ENCODE measurements at places on chromosomes 1 and 21.

DNA sequence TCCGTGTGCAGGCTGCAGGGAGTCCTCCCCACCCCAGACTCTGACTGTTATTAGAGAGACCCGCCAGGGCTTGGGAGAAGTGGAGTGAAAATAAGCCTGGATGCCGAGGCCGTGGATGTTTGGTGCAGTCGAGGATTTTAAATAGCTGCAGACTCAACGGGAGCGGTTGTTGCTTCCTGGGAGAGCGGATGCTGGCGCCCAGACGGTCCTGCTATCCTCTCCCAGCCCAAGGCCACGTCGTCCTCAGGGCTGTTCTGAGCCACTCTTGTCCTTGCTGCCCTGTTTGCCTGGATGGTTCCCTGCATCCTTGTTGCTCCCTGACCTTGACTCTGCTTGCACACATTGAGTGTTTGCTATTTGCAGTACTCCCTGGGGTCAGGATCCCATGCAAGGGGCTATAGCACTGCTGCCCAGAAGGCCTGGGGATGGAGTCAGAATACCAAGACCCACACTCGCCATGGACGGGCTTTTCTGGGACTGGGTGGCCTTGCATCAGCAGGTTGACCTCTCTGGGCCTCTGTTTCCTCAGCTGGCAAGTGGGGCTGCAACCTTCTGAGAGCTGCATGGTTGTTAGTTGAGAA, 205.3 kb upstream of the C1orf174 start:
- no peak for DNase-seq

DNA sequence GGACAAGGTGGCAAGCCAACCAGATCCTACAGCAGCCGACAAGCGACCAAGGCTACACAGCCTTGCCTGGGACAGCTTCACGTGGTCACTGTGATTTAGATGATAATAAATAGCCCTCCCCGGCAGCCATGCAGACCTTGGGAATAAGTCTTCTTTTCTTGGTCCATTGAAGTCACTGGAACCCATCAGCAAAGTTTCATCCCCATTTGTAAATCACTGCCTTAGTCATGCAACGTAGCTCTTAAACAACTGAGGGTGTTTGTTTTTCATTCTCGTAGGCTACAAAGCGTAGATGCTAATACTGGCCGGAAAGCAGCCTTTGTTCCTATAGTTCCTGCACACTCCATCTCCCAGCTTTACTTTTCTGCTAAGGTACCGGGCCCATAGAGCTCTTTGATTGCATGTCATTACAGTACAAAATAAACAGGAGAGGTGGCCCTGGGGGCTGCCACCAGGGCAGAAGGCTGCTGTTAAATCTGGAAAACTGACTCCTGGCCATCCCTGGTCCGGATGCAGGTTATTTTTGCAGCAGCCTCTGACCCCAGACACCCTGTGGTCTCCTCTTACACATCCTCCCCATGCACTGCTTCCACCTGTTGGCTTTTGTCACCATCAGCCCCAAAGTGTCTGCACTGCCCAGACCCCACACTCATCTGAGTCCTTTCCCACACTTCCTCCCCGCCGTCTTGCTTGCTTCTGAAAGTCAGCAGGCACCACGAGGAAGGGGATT, 105.5 kb downstream of the TOMM20 start:
- no peak for DNase-seq

DNA sequence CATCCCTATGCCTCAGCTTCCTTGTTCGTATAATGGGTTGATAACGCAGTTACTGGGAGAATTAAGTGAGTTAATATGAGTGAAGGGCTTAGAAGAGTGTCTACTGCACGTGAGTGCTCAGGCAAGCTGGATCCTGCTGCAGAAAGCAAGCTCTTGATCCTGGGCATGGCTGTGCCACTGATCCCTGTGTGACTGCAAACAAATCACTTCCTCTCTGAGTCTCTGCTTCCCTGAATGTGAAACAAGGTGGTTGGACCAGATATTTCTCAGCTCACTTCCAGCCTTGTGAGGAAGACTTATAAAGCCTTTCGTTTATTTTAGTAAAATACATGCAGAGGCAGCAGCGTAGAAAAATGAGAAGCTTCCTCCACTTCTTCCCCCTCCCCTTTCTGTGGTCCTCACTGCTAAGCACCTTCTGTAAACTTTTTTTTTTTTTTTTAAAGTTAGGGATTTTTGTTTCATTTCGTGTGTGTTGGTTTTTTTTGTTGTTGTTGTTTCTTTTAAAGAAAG, 13.8 kb downstream of the PSEN2 start:
- no peak for DNase-seq

DNA sequence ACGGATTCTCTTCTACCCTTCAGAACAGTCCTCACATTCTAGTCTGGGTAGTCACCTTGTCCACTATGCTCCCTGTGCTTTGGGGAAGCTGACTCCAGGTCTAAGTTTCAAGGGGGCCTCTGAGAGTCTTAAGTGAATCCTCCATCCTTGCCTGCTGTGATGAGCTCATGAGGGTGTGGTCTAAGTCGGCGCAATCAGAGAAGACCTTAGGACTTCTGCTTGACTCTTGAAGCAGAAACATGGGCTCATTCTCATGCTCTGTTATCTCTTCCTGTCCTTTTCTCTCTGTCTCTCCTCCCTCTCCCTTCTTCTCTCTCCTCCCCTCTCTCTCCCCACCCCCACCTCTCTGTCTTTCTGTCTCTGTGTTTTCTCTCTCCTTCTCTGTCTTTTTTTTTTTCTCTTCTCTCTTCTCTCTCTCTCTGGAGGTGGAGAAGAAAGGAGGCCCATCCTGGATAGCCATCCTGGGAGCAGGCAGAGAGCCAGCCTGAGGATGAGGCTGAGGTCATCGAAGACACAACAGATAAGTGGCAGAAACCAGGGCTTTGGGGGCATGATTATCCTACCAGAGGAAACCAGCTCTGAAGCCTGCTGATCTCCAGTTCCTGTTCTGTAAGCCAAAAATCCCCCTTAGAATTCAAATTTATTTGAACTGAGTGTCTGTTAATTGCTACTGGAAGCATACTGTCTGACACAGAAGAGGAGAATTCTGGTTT, 245.6 kb downstream of the SIPA1L2 start:
- no peak for DNase-seq

GRCh38 chr1:26020330-26020768, 1.2 kb upstream of the EXTL1 start:
- DNase-seq, result no peak

DNA sequence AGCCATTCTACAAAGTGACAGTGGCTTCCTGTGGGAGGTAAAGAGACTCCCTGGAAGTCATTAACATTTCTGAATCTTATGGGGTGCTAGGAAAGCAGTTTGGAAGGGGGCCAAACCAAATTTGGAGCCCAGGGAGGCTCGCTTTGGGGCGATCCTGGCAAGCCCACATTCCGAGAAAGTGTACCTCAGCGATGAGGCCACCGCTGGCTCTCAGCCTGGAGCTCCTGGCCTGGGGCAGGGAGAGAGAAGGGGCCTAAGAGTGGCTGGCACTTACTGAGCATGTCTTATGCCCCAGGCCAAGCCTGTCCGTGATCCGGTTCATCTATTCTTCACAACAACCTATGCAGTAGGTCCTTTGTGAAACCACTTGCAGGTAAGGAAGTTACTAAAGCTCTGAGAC, 98.8 kb downstream of the CCDC185 start:
- no peak for DNase-seq

DNA sequence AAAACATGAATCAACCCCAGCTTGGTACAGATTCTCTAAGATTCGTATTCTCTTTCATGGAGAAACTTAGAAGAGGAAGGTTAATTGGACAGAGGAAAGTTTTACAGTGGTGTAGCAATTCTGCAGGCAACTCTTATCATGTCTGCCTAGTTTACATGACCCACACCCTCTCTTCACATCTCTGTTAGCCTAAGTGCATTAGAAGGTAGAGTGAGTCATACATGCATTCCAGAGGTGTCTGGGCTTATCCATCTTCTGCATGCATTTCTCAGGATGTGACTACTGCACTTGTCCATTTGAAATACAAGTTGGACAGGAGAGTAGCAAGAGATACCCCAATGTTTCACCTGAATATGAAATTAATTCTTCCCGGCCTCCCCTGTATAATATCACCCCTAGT, 578.4 kb upstream of the NCAM2 start:
- DNase-seq, result peak; percentile 37

GRCh38 chr1:22611530-22611947, 24.9 kb upstream of the C1QA start:
- DNase-seq, result peak; percentile 49

- DNase-seq, result no peak
Measured at GRCh38 chr1:27755865-27756264, 17.2 kb upstream of the STX12 start.

DNA sequence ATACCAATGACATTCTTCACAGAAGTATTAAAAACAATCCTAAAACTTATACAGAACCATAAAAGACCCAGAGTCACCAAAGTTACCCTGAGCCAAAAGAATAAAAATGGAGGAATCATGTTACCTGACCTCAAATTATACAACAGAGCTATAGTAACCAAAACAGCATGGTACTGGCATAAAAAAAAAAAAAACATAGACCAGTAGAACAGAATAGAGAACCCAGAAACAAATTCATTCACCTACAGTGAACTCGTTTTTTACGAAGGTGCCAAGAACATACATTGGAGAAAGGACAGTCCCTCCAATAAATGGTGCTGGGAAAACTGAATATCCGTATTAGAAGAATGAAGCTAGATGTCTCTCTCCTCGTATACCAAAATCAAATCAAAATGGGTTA, 2.6 kb upstream of the GNG5 start:
- DNase-seq, result no peak

GRCh38 chr21:42586406-42586805, 67.0 kb upstream of the PDE9A start:
- DNase-seq, result no peak

DNA sequence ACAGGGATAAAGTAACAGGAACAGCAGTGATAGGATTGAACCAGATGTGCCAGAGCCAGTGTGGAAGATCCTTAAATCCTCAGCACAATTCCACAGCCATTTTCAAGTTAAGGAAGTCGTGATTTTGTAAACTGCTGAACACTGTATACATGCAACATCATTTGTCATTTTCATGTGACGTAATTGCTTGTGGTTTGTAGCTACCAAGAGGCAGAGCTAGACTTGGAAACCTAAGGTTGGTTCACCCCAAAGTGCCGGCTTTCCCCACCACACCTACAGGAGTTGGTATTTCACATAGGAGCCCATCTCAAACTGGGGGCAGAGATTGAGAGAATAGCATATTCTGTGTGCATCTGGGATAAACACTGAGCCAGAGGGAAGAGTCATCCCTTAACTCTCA, 113.9 kb downstream of the CAPN8 start:
- DNase-seq, result no peak

- DNase-seq, result no peak
Measured at GRCh38 chr1:29180497-29181412, 945 bp downstream of the SRSF4 start.

DNA sequence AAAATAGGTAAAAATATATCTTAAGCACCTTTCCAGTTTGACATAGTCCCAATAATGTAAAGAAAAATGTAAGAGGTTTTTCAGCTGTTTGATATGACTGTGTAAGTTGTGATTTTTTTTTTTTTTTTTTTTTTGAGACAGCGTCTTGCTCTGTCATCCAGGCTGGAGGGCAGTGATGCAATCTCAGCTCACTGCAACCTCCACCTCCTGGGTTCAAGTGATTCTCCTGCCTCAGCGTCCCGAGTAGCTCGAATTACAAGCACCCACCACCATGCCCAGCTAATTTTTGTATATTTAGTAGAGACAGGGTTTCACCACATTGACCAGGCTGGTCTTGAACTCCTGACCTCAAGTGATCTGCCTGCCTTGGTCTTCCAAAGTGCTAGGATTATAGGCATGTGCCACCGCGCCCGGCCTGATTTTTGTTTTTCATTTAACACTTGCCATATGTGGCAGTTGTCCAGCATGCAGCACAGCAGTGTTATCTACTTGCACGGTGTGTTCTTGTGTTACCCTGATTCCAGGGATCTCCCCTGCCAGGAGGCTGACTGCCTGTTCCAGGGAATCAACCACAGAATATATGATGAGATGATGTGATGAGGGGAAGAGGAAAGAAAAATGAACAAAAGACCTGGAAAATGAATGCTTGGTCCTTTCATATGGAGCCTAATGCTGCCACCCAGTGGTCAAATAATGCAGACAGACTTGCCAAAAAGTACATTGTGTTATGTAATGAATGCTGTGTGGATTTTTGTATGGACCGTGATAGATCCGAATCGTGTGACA, 79.0 kb downstream of the RAVER2 start:
- peak; percentile 67 for DNase-seq

GRCh38 chr1:99481391-99481996, 164.4 kb upstream of the PALMD start:
- DNase-seq, result peak; percentile 37

DNA sequence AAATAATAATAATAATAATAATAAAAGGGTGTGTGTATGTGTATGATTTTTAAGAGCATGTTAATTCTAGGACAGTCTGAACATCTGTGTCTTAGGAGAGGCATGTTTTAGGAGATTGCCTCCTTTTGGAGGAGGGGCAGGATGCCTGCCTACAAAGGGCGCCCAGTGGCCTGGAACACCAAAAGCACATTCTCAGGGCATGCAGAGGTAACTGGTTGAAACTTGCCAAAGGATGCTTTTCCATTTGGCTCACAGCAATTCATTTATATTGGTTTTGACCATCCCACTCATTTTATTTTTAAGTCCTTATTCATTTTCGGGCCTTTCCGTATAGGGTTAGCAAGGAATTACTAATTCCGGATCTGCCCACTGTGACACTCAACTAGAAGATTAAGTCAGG, 21.1 kb upstream of the LAMC2 start:
- no peak for DNase-seq

DNA sequence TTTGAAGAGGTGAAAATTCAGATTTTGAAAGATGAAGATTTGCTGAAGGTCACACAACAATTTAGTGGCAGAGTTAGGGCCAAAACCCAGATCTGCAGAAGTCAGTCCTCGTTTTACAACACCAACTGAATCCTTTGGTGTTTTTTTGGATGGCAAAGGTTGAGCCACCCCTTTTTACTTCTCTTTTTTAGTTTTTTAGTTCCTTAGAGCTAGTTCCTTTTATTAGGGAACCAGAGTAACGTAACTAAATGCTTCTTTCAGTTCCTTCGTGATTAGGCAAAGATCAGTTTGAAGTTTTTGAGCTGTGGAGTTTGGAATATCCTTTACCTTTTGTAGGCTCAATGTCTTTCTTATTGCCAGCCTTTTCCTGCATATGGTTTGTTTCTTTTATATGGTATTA, 67.9 kb upstream of the ARID1A start:
- DNase-seq, result no peak

GRCh38 chr1:237120683-237121082, 78.7 kb downstream of the RYR2 start:
- no peak for DNase-seq

DNA sequence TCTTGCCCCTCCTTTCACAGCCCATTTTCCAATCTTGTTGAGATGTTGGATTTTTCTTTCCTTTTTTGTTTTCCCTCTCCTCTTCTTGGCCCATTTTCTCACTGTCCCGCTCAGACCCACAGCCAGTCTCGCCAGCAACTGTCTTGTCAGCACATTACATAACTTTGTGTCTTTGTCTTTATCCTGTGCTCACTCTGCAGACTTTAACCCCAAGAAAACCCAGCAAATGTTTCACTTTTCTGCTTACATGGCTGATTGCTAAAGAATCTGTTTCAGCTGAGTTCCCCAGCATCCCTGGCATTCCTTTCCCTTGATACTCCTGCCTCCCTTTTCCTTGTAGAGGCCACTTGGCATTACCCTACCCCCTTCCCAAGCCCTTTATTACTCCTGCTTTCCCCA, 74.6 kb downstream of the ZNF648 start:
- no peak for DNase-seq

- DNase-seq, result no peak
Measured at GRCh38 chr21:44253832-44254710, 7.6 kb downstream of the DNMT3L start.

All from HT1080 (cell line).